Caco-2 (cell line): ENCODE measurements at places on chromosomes 2 and 18. TPM values are rescaled to one million over a fixed set of nuclear protein-coding genes. Genes with fewer than 3 reads are reported as not detected.

The ACKR3 gene
- total RNA-seq = 3.2 and 3.9 TPM in 2 replicates

The PARD3B gene
- 66.5 and 68.9 TPM in 2 replicates for total RNA-seq

The SULT1C4 gene
- total RNA-seq = 4.0 and 5.1 TPM in 2 replicates

The RNPEPL1 gene
- 22.6 and 25.6 TPM in 2 replicates for total RNA-seq

- DNase-seq = no peak
Measured at GRCh38 chr18:7415081-7415894, 151.8 kb upstream of the PTPRM start.

DNA sequence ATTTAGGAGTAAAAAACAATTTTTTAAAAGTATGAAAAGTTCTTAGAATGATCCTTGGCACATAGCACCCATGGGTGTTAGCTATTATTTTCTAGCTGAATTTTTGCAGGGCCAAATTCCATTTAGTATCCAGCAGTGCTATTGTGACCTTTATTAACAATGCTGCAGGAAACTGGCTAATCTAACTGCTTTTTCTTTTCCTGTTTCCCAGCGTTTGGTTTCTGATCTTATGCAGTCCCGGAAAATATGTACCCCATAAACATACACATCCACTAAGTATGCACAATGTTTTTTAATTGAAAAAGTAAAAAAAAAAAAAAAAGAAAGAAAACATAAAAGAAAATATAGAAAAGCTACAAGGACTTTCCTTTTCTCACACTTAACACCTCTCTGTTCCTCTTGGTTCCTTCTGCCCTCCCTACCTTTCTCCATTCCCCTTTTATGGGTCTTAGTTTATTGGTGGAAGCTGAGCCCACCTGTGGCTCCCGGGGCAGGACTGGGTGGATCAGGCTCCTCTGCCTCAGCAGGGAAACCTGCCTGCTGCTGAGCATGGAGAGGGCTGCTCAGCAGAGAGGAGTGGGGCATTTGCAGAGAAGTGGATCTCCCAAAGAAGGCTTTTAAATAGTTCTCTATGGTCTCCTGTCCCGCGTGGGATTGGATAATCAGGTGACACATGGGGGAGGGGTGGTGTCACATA, 9.3 kb upstream of the SLC16A14 start:
- no peak for DNase-seq

DNA sequence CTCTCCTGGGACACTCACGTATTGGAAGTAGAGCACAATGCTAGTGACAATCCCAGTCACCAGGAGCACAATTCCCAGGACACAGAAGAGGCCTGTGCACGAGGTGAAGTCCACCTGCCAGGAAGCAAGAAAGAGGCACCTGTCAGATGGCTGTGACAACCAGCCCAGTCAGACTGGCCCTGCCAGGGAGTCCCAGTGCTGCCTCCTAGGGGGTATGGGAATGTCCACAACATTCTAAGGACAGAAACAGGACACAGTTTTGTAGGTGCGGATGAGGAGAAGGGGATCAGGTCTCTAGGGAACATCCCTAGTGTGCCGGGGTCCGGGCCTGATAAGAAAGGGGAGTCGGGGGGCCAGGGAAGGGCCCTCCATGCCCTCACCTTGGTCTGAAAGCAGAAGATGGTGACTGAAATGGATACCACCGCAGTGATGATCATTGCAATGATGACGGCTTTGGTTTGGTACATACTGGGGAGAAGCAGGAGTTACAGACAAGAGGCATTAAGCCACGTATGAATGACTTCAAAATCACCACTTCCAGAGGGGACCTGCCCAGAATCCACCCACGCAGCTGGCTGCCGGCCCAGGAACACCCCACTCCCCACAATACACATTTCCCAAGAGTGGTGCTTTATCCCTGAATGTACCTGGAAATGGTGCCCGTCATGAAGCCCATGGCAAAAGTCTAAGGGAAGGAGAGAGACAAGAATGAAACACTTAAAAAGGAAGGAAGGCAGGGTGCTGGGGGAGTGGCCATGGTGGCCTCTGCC, 6.9 kb downstream of the PNKD start:
- DNase-seq = no peak

DNA sequence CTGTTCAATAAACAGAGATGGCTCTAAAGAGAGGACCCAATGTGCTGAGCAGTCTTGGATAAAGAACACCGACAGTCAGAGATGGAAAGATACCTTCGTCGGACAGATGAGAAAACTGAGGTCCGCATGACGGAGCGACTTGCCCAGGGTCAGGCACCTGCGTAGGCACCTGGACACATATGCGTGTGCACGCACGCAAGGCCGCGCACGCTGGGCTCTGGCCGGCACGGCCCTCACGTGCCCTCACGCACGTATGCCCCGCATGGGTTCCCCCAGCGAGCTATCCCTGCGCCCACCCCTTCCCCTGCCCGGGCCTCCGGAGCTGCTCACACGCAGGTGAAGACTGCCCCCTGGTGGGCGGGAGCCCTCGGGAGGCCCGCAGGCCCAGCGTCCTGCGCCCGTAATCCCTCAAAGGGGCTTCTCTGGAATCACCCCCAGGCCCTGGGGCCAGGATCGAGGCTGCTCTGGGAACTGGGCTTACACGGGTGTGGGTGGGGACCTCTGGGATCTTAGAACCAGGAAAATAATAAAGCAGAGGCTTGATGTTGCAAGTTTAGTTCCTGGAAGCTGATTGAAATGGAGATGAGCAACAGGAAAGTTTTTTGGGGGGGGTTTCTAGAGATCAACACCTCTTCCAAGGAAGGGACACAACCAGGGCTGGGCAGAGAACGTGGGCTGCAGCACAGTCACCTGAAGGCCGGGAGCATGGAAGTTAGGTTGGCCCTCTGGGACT, 246.3 kb downstream of the TNS1 start:
- no peak for DNase-seq

- DNase-seq = no peak
Measured at GRCh38 chr2:186466743-186467142, 19.3 kb upstream of the ZC3H15 start.

DNA sequence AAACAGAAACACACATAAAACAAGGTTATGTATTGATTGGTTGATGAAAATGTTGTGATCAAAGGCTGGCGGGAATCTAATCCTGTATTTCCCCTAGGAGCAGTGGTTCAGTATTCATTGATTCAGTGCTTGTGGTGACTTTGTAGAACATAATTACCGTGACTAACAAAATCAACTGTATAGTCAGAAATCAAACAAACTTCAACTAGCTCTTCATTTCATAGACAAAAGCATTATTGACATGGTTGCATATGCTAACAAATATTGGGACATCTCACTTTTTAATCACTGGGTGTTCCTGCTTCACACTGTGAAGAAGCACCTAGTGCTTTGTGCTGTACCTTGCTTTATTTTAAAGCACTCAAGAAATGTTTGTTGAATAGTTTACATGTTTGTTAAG, 41.4 kb downstream of the USP14 start:
- no peak for DNase-seq

DNA sequence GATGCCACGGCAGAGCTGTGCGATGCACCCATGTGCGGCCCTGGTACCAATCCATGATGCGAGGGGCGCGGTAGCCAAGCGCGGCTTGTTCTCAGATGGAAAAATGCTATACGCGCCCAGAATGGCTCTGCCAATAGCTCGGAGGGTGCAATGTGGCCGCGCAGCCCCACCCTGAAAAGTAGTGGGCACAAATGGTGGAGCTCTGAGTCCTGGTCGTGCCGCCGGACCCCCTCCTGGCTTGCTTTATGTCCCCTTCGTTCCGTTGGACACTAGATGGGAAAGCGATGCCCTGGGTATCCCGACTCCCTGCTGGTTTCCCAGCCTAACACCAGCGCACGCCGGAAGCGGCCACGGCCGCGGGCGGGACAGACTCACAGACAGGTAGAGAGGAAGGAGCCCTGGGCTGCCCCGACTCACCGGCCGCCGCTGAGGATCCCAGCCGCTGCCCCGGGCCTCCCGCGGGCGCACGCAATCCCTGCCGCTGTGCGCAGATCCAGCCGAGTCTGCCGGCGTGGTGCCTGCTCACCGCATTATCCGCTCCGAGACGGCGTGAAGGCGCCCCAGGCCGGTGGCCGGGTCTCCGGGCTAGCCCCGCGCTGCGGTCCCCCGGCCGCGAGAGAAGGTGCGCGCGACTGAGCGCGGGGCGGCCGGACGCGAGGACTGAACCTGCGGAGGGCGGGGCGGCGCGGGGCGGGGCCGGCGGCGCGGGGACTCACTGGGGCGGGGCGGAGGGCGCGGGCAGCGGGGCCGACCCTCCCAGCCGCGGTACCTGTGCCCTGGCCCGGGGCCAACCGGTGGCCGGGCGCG, at the start of gene CDC42EP3:
CDC42EP3 (minus strand) TSS at position 634 of the 807 bp plus-strand sequence. CDS start 25,055 bp downstream, outside the sequence.
- peak; percentile 86 for DNase-seq

DNA sequence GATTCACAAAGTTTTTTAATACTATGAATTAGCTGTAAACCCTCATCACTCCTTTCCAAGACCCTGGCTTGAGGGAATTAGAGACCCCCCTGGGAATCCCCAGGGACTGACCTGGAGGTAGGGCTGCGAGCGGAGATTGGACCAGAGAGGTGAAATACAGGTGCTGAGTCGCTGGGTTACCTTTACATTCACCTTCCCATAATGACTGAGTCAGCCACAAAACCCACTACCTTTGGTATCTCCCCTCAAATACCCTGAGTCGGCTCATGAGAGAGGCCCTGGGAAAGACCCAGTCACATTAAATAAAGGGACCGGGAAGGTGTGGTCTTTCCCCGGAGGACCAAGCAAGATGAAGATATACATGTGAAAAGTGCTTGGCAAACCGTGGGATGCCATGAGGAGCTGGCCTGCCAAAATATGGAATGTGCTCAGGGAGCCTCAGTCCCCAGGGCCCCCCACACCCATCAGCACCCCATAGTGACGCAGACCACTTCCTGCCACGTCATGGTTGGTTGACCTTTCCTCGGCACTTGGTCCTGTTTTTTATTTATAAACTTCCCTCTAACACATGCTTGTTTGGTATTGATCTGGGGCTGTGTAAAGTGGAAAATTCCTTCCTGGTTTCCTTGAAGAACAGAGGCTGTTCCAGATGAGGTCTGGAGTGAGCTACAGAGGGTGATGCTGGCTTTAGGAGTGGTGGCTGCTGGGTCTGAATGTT, 51.4 kb downstream of the IL1RL2 start:
- DNase-seq = no peak

GRCh38 chr2:235413064-235413463, 80.8 kb upstream of the AGAP1 start:
- DNase-seq = no peak

DNA sequence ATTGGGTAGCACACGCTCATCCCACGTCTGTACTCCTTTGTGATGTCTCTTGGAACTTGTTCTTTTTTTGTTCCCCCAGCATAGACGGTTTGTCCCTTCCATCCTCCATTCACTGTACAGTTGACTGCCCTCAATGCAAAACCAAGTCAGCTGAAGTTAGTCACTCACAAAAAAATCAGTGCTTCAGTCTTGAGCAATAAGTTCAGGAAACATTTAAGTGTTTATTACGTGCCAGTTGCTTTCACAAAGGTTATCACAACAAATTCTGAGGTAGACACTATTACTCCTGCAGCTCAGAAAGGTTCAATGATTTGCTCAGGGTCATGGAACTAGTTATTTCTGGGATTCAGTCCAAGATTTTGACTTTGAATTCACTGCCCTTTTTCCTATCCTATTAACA, 102.2 kb downstream of the PDE1A start:
- no peak for DNase-seq

- DNase-seq = no peak
Measured at GRCh38 chr18:31149351-31149750, 13.3 kb downstream of the DSC1 start.

- no peak for DNase-seq
Measured at GRCh38 chr2:33644215-33644614, 45.1 kb upstream of the FAM98A start.

- no peak for DNase-seq
Measured at GRCh38 chr2:113370030-113370429, 67.5 kb upstream of the ZNG1B start.

DNA sequence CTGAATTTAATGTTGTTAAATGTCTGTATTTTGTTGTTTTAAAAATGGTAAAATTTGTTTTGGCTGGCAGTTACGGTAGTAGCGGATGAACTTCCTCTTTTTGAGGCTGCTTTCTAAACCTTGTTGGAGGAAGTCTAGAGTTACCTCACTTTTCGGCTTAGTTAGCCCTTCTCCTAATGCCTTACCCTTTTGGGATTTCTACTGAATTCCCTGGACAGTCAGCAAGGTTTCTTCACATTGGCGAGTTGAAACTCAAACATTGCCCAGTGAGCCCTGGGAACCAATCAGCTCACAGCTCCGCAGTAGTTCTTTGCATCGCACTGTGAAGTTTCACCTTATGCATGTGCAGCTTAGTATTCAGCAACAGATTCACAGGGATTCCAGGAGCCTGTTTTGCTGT, 55.2 kb downstream of the TMEM247 start:
- no peak for DNase-seq

DNA sequence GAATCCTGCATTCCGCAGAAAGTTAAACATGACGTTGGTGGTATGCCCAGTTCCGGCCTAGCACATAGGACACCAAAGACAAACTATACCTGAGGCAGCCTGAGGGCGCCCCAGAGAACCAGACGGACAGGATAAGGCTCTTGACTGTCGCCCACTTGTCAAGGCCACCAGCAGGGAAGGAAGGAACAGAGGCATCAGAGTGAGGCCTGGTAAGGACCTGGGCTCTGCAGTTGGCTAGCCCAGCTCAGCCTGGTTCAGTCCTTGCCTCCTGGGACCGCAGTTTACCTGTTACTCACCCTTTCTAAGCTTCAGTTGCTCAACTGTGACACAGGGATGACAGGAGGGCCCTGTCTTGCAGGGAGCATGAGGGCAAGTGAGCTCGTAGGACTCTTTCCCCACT, 82.1 kb downstream of the ACTR2 start:
- peak; percentile 66 for DNase-seq

GRCh38 chr2:217436386-217436785, 566.4 kb downstream of the TNS1 start:
- DNase-seq = no peak

- DNase-seq = no peak
Measured at GRCh38 chr2:49840428-49840975, 686.2 kb upstream of the FSHR start.

DNA sequence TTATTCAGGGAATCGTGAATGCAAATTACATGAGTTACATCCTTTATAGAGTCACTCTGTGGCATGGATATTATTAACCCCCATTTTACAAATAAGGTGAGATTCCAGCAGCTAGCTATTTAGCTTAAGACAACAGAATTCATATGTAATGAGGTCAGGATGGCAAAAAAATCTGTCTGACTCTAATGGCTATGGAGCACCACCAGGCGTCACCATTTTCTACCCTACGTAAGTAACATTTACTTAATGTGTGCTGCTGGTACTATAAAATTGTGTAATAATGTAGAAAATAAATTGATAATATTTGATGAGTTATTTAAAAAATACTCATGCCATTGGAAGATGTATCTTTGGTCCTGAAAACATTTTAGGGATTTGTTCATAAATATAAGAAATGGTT, 2040.1 kb upstream of the LRRTM1 start:
- peak; percentile 13 for DNase-seq

- DNase-seq = no peak
Measured at GRCh38 chr2:22350621-22351020, 1034.4 kb upstream of the KLHL29 start.

- DNase-seq = no peak
Measured at GRCh38 chr18:31776093-31776492, 15.4 kb upstream of the SLC25A52 start.

DNA sequence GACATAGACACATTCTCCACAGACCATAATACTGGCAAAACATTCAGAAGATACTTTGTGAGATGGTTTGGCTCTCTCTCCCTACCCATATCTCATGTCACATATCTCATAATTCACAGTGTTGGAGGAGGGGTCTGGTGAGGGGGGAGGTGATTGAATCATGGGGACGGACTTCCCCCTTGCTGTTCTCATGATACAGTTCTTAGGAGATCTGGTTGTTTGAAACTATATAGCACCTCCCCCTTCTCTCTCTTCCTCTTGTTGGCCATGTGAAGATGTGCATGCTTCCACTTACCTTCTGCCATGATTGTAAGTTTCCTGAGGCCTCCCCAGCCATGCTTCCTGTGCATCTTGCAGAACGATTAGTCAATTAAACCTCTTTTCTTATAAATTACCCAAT, 61.1 kb downstream of the HK2 start:
- no peak for DNase-seq
